ENCODE measurements at places on chromosomes 3 and 15.
A peak's percentile ranks its signal among the peaks of the same experiment; 100 is the strongest.

- no peak for DNase-seq
These were observed 166.8 kb downstream of the IL1RAP start for GRCh38 chr3:190680691-190681090.

DNA sequence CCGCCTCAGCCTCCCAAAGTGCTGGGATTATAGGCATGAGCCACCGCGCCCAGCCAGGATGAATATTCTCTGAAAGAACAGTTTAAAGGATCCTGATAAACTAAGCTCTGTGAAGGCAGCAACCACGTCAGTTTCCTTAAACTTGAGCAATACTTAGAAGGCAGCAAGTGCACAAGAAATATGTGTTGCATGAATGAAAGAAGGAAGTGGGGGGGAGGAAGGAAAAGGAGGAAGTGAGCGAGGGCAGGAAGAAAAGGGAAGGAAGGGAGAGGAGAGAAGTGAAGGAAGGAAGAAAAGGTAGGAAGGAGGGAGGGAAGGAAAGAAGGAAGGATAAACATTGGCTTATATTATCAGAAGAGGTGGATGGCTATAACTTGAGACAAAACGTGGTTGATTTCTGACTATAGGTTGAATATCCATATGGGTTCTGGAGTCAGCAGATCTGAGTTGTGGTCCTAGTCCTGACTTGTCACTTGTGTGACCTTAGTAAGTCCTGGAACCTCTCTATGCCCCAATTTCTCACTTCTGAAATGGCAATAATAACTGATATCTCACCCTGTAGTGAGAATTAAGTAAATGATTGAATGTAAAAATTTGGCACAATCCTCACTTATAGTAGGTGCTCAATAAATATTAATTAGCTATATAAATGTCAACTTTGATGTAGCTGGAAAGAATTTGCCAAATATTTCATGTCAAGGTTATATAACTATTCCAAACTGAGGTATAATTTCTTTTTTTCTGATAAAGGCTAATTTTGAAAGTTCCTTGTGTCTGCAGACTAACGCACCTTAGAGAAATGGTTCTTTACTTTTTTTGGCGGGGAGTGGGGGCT lies 12.0 kb upstream of the SEMA4B start:
- DNase-seq = no peak

- no peak for DNase-seq
These were observed 73.1 kb upstream of the GCNT3 start for GRCh38 chr15:59538494-59538893.

DNA sequence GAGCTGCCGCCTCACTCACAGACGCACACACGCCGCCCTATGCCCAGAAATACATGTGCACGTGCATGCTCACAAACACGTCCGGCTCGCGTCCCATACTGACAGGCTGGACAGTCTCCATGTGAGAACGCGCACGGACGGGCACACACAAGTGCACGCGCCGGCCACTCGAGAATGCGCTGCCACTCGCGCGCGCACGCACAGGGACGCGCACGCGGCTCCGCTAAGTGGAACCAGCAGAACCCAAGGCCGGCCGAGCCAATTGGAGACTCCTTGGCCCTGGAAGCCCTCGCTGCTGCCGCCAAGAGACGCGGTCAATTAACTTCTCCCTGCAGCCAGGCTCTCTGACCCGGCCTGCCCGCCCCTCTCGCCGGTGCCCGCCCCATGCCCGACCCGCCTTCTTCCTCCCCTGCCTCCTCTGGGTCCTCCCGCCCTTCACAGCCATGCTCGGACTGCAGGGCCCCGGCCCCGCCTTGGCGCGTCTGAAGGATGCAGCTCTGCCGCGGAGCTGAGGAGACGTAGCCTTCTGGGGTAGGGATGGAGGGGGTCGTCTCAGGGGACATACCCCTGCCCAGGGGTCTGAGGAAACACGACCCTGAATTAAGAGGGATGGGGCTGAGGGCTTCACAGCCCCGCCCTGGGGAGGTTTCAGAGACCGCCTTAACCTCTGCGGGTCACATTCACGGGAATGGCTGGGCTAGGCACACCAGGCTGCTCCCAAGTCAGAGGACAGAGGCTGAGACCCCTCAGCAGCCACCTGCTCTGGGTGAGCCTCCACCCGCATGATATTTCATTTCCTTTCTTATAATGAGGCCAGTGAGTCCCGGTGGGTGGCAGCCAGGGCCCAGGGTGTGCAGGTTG lies 15.0 kb downstream of the PTH1R start:
- no peak for DNase-seq

DNA sequence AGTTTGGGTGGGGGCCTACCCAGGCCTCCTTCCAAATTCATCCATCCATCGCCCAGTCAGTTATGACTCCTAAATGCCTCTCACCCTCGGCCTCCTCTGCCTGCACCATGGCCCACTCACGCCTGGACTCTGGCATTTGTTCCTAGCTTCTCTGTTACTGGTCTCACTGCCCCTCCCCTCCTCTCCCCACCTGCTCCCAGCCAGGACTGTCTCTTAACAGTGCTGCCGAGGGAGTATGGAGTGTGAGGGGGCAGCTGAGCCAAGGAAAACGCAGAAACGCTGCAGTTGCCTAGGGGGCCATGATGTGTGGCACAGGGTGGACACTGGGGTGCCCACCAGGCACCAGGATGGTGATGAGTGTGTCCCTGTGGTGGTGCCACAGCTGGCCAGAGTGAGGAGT lies 3.1 kb downstream of the RCCD1 start:
- no peak for DNase-seq

DNA sequence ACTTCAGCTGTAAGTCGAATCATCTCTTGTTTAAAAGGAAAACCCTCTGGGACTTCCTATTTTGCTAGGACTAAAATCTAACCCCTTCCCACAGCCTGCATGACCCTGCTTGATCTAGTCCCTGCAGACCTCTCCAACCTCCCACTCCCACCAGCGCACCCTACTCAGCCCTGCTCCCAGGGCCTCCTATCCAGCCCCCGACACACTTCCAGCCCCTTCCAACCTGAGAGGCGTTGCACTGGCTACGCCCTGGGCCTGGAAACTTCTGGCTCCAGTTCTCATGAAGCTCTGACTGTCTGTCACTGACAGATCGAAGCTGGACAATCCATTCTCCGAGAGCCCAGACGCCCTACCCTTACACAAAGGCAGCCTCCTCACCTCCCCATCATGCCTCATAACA lies 21.8 kb downstream of the NTRK3 start:
- no peak for DNase-seq

GRCh38 chr3:134992586-134992985 lies 197.5 kb downstream of the EPHB1 start:
- no peak for DNase-seq

GRCh38 chr3:159629329-159630084 lies 359.1 kb upstream of the IL12A start:
- no peak for DNase-seq

DNA sequence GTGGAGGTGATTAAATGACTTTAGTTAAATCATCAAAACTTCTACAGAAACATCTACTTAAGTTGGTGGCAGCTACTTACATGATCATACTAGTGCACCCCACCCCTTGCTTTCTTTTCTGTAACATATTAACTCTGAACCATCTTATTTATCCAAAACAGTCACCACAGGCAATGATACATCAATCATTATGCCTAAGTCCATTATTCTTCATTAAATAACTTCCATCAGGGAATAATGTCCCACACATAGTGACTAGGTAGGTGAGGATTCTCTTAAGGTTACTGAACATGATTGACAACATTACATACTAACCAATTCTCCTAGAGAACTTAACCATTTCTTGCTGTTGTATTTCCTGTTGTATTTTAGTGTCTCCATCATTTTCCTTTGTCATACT lies 210.2 kb downstream of the NR1D2 start:
- DNase-seq = no peak

GRCh38 chr3:88010810-88011209 lies 48.0 kb downstream of the CGGBP1 start:
- no peak for DNase-seq

GRCh38 chr3:162196964-162197363 lies 700.4 kb downstream of the OTOL1 start:
- DNase-seq = no peak

DNA sequence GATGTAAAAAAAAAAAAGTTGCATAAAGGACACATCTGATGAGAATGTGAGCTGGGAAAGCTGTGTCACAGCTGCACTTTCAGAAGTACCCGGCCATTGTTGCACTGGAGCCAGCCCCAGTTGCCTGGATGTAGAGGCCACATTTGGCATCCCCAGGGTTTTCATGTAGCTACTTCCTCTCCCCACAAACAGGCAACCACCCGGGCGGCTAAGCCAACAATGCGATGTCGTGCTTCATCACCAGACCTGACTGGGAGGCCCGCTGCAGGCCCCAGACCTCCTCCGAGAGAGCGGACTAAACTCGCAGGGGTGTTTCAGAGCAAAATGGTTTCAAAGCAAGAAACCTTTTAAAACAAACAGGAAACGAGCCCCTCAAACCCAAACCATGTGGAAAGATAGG lies 142.3 kb downstream of the TMCO5A start:
- DNase-seq = no peak

DNA sequence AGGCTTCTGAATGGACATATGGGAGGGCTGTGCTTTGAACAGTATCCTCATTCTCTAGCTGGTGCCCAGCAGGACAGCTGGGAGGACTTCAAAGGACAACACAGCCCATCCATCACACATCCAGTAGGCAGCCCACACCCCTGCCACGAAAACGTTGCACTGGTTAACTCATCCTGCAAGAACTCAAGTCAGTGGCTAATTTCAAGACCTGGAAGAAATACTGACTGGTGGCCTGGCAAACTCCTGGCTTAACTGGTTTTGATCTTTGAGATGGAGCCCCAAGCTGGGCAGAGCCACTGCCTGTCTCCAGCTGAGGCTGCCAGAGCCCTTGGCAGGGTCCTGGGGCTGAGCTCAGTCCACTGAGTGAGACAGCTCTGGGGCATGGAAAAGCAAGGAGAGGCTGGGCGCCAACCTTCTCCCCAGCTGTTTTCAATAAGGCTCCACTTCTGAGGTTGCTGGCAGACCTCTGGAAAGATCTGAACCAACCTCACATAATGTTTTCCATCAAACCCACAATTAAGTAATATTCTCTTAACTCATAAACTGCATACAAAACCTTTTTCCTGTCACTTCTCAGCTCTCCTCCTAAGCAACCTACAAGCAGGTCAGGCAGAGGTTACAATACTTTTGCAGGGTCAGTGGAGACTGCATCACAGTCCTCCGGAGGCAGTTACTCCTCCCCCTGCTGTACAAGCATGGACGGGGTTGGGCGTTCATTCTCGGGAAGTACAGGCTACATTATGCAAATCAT lies 110.3 kb downstream of the MYLK start:
- no peak for DNase-seq

GRCh38 chr3:114454551-114455251 lies 160.9 kb downstream of the TIGIT start:
- peak; percentile 29 for DNase-seq

DNA sequence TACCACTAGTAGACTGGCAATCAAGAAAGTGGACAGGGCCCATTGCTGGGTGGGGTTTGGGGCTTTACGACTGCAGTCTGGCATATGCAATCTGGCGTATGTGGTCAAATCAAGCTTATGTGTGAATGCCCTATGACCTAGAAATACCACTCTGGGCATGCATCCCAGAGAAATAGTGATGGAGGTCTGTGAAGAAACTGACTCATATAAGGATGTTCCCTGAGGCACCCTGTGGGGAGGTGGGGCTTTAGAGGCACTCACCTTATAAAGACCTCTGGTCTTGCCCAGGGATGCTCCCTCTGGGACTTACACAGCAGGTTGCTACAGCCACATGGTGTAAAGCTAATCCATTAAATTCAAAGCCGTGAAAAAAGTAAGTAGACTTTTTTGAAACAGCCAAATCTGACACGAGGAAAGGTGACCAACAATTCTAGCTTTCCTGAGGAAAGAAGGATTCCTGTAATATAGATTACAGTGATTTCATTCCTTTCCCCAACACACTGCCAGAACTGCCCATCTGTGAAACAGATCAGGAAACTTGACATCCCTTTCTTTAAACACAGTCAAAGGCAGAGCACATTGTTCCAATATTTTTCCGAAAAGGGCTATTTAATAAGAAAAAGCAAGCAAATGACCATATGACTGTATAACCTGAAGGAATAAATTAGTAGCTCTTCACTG lies 13.6 kb downstream of the RARRES1 start:
- DNase-seq = no peak

GRCh38 chr3:112338021-112338726 lies 5.2 kb downstream of the CD200 start:
- DNase-seq = no peak

GRCh38 chr3:149808209-149808829 lies 4.7 kb upstream of the RNF13 start:
- DNase-seq = peak; percentile 11

- DNase-seq = no peak
These were observed 38.7 kb downstream of the HSPBAP1 start for GRCh38 chr3:122754929-122755328.

GRCh38 chr3:157263027-157263426 lies 103.1 kb upstream of the CCNL1 start:
- no peak for DNase-seq

- no peak for DNase-seq
These were observed 37.0 kb downstream of the ZNF710 start for GRCh38 chr15:90037961-90038631.

DNA sequence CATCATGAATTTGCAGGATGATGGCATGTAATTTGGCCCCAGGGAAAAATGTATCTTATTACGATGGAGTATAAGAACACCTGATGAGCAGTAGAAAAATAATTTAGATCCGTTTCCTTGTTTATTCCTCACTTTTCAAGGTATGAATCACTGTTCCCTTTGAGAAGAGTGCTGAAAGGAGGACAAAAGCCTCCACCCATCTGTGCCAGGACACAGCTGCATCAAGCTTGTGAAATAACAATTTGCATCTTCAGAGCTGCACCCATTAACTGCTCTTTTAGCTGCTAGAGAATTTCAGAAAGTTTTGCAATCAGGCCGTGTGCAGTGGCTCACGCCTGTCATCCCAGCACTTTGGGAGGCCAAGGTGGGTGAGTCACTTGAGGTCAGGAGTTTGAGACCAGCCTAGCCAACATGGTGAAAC lies 9.6 kb downstream of the CLDND1 start:
- no peak for DNase-seq

- DNase-seq = no peak
These were observed 48.7 kb downstream of the CNOT10 start for GRCh38 chr3:32733631-32734229.

GRCh38 chr3:170079536-170080165 lies 41.9 kb downstream of the GPR160 start:
- DNase-seq = no peak

- DNase-seq = no peak
These were observed 1.5 kb downstream of the IGF2BP2 start for GRCh38 chr3:185823078-185824044.

DNA sequence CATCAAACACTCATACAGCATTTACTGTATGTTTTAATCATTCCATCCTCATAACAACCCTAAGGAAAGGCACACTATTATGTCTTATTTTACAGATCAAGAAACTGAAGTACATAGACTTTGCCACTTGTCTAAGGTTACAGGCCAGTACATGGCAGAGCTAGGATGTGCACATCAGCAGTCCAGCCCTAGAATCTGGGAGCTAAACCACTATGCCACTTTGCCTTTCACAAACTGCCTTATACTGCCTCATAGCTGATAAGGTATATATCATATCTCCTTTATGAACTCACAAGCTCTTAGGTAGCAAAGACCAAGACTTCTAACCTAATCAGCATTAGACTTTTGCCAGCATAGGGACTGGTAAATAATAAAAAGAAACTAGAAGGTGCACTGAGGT lies 49.1 kb downstream of the MYO9A start:
- DNase-seq = no peak
